ENCODE measurements at places on chromosomes 13 and 19.

GRCh38 chr13:104014803-104015645 lies 948.8 kb upstream of the SLC10A2 start:
- DNase-seq = no peak

GRCh38 chr19:14407605-14408484 lies 11.3 kb downstream of the DDX39A start:
- DNase-seq = no peak

GRCh38 chr19:6811906-6812305 lies 39.4 kb downstream of the VAV1 start:
- peak; percentile 71 for DNase-seq

- peak; percentile 76 for DNase-seq
Measured at GRCh38 chr19:18469069-18469846, 31.3 kb upstream of the ISYNA1 start.

- DNase-seq = peak; percentile 76
Measured at GRCh38 chr19:51020988-51021651, 1.6 kb upstream of the KLK10 start.

- no peak for DNase-seq
Measured at GRCh38 chr13:113527272-113527958, 36.9 kb upstream of the DCUN1D2 start.
